CD4-positive, alpha-beta T cell treated with Interleukin-2 at 100 ng/mL for 4 hours (primary cell): ENCODE measurements at places on chromosomes 13 and 19.
A peak's percentile ranks its signal among the peaks of the same experiment; 100 is the strongest.

DNA sequence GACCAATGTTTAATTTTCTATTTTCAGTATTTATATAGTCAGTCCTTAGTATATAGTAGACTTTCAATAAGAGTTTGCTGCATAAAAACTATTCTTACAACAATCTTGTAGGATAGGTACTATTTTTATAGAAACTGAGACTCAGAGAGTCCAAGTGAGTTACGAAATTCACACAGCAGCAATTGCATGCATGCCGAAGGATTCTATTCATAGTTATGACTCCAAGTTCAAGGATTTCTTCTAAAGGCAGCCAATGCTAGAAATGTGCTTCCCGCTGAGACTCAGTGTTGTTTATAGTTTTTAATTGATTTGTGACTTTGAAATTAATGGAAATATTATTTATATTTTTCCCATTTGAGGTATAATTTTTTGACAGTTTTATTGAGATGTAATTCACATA, 62.7 kb upstream of the CSNK1A1L start:
- DNase-seq, result no peak

GRCh38 chr19:9857920-9858746, 23.0 kb downstream of the PIN1 start:
- DNase-seq, result peak; percentile 51

GRCh38 chr13:107203146-107203847, 635.4 kb upstream of the ARGLU1 start:
- DNase-seq, result no peak

- DNase-seq, result no peak
These were observed 9.6 kb downstream of the KLK5 start for GRCh38 chr19:50943074-50943828.

DNA sequence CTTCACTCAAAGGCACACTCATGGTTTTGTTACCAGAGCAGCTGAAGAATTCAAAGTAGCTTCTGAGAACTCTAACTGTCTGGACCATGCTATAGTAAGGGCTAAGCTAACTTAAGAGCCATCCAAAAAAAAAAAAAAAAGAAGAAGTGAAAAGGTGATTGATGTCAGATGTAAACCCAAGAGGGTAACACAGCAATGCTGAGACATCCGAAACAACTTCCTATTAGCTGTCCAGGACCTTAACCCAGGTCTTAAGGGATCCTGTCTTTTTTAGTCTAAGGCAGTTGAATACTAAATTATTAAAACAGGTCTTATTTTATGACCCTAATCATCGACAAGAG, 11.2 kb upstream of the RAB20 start:
- no peak for DNase-seq
